ENCODE measurements at places on chromosomes 1 and 21.

- DNase-seq: no peak
These were observed 13.8 kb downstream of the SSBP3 start for GRCh38 chr1:54392401-54392800.

- DNase-seq: no peak
These were observed 59.0 kb downstream of the SLC35A3 start for GRCh38 chr1:100028765-100029164.

DNA sequence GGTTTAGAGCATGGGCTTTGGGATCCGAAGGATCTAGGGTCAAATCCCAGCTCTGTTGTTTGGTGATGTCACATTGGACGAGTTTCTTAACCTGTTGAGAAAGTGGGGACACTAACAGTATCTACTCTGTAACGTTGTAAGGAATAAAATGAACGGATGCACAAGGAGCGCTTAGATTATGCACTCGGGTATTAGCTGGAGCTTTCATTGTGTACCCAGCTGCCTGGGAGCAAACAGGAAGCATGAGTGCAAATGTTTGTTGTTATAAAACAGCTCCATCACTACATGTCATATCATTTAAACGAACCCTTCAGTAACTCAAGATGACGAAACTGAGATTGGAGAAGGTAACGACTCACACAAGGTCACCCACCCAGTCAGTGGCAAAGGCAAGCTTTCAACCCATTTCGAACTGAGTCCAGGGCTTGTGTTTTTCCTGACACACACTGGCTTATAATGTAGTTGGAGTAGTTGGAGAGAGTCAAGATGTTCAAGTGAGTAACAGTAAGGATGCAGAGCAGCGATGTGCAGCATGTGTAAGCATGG, 16.2 kb upstream of the SLC6A17 start:
- no peak for DNase-seq

- DNase-seq: no peak
These were observed 228.0 kb upstream of the SGIP1 start for GRCh38 chr1:66305927-66306326.
